ENCODE measurements at places on chromosomes 7 and 10.

DNA sequence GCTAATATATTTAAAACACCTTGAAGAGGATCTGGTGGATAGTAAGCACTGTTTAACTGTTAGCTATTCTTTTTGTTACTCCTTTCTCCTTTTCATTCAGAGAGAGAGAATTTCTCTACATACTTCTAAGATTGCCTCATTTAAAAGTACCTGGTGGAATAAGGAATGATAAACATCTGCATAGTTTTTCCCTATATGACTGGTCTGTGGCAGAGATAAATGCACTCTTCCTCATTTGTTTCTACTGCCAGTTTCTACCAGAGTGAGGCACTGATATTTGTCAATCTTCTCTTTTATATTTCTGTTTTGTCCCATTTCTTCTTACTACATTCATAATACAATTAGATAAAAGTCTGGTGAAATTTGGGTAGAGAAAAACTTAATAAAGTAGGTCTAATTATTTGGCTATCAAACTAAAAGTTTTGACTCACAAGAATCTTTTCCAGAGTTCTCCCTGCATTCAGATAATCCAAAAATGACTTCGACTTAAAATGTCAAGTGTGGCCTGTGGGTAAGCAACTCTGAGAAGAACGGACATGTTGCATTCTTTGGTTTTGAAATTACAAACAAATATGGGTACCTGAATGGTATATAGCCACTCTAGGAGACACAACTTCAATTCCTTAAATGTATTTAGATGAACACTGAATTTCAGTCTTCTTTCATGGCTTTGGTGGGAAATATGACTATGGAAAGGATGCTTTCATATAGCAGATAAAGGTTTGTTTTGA, 38.8 kb downstream of the RNLS start:
- DNase-seq = no peak

GRCh38 chr7:101743995-101744360, 73.4 kb upstream of the CUX1 start:
- no peak for DNase-seq

DNA sequence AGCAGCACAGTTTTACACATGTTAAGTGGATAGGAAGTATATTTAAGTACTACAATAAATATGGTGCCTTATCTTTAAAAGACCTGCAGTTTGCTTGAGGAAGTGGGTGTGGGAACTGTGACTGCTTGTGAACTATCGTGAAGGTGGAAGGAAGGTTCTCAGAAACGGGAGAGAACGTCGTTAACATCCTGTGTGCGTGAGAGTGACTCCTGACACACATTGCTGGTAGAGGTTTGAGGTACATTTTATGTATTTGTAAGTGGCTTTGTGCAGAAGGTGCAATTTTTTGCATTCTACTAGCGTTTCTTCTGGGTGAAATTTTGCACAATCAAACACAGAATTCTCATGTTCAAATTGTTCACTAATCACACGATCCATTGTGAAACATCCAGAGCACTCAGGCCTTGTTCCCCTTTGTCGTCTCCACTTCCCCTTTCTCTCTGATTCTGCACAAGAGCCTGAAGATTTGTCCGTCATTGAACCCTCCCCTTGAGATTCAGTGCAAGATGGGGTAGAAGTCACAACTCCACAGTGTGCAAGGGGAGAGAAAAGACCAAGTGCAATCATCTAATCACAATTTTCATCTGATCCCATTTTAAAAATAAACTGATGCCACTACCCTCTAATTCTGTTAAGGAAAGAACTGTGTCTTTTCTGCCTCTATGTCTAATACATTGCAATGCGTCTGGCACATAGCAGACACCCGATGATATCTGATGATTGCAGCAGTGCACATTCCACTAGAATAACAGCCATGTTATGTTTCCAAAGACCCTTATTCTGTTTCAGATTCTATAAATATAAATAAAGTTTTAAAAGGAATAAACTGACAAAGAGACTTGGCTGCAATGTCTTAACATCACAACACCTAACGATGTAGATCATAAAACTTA, 279.9 kb downstream of the NEBL start:
- no peak for DNase-seq

DNA sequence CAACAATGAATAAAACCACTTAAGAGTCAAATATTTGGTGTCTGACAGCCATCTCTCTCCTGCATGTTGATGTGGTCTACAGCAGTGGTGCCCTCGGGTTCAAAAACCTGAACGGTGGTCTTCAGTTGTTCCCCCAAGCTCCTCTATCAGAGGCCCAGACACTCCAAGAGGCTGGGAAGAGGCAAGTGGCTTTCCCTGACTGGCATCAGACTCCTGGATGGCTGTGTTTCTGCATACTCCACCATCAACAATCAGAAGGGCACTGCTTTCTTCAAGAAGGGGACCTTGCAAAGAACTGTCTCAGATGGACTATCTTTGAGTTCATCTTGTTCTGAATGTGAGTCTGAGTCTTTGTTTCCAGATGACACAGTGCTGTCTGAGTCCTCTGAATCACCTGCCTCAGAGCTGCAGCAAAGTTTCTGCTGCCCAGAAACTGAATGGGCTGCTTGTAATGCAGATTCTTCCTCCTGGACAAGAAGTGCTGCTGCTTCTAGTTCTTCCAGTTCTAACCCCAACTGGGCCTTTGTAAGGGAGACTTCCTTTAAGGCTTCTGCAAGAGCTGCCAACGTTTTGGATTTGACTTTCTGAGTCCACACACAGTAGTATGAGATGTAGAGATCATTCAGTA, 5.9 kb upstream of the SGMS1 start:
- no peak for DNase-seq

GRCh38 chr10:60717852-60718251, 60.4 kb upstream of the CDK1 start:
- no peak for DNase-seq

- no peak for DNase-seq
Measured at GRCh38 chr7:122914812-122915211, 28.6 kb upstream of the CADPS2 start.

DNA sequence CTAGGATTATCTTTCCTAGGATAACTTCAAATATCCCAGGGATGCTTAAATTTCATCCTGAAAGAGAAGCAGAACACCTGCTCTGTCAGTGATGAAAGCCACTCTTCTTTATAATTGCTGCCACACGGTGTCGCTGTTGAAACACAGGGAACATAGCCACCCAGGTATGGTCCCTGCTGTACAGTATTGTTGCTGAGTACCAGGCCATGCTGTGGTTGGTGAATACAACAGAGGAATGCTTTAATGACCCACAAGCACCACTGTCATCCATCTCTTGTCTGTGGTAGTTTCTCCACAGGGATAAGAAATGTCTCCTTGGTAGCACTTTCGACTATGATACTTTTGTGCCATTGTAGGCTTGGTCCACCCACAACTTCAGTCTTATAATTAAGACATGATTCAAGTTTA, 70.6 kb upstream of the STARD3NL start:
- peak; percentile 55 for DNase-seq

DNA sequence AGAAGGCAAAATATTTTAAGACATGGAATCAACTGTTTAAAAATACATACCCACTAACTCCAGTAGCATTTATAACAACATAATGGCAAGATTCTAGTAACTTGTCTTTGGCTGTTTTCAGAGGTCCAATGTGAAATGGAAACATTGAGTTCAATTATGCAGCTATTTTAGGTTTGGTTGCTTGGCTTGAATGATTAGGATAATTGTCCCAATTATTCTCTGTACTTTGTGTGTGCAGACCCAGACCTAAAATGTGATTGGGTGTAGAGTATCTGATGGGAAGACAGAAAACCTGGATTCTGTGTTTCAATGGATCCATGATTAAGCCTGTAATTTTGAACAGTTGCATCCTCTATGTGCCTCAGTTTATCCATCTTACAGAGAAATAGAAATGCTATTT, 392.7 kb upstream of the NFE2L3 start:
- no peak for DNase-seq

GRCh38 chr10:125076121-125076825, 84.1 kb downstream of the CTBP2 start:
- DNase-seq = no peak

GRCh38 chr10:34373211-34373610, 441.9 kb downstream of the PARD3 start:
- no peak for DNase-seq

DNA sequence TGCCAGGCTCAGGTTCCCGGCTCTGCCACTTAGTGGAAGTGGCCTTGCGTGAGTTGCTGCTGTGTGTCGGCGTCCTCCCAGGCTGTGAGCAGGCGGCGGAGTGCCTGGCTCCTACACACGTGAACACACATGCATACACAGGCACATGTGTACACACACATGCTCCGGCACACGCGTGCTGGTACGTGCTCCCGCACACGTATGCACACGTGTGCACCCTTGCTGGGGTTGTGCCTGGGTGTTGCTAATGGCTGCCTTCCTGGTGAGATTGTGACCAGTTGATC, 107.6 kb downstream of the INPP5A start:
- DNase-seq = no peak

DNA sequence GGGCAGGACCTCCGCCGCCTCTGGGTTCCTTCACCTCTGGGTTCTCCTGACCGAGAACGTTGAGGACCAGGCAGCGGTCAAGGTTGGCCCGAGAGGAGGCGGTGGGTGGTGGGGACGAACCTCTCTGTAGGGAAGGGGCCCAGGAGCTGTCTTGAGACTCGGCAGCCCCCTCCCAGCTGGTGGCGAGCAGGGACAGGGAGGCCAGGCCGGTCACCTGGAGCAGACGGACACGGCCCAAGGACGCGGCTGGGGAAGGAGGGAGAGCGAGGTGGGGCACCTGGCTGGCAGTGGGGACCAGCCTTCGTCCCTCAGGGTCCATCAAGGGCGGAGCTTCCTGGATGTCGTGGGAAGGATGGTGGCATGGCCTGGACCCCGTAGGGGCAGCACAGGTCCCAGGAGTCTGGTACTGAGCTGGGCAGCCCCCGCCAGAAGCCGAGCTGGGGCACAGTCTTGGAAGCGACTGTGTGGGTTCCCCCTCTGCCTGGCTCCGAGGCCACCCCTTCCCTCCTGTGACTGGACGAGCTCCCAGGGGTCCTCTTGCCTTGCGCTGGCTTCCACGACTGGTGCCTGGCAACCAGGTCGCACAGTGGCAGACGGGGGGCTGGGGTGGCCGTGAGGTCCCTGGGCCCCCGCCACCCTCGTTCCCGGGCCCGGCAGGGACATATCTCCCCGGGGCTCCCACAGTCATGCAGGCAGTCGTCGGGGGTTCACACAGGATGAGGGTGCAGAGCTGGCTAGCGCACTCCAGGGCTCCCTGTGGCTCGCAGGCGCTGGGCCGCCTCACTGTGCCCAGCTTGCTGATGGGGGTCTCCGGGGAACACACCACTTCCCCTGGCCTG, 89.9 kb downstream of the DNAJB6 start:
- no peak for DNase-seq

DNA sequence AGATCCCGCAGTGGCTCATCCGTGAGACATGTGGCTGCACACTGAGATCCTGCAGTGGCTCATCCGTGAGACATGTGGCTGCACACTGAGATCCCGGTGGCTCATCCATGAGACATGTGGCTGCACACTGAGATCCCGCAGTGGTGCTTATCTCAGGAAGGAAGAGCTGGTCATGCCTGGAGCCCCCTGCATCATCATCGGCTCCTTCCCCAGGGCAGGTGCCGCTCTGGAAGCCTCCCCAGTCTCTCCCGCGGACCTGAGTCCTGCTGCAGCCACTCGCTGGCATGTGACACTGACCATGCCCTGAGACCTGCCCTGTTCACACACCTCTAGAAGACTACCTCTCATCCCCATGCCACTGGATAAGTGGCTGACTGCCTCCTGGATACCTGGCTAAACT, 181.3 kb downstream of the PTPRN2 start:
- no peak for DNase-seq

- DNase-seq = peak; percentile 21
Measured at GRCh38 chr10:88958721-88959120, 6.1 kb upstream of the ACTA2 start.

GRCh38 chr7:66125052-66125694, 10.5 kb downstream of the CRCP start:
- no peak for DNase-seq

- no peak for DNase-seq
Measured at GRCh38 chr7:7989616-7990440, 21.2 kb downstream of the GLCCI1 start.

DNA sequence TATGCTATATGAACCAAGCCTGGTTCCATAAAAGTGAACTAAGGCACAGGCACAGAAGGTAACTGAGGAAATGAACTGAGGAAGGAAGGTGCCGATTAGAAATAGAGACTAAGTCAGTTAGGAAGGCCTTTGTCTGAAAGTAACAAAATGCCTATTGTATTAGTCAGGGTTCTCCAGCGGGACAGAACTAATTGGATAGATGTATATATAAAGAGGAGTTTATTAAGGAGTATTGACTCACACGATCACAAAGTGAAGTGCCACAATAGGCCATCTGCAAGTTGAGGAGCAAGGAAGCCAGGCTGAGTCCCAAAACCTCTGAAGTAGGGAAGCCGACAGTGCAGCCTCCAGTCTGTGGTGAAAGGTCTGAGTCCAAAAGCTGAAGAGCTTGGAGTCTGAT, 13.9 kb upstream of the PLXNA4 start:
- DNase-seq = no peak

GRCh38 chr10:118968482-118968881, 61.0 kb upstream of the NANOS1 start:
- DNase-seq = no peak

- DNase-seq = no peak
Measured at GRCh38 chr10:78755877-78756455, 312.8 kb upstream of the ZMIZ1 start.

DNA sequence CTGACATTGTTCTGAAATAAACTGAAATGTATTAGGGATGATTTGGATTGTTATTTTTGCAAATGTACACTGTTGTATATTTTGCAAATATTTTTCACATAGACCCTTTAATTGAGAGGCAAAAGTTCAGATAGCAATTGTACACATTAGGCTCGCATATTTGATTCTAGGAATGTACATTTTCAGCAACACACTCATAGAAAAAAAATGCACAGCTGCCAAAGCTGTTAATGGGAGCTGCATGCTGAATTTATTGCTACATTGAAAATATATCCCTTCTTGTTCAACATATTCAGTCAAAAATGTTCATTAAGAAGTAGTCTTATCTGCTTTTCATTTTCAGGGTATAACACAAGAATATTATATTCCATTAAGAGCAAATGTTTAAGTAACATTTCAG, 512.9 kb downstream of the ATRNL1 start:
- DNase-seq = no peak

GRCh38 chr7:155533827-155534690, 12.3 kb downstream of the CNPY1 start:
- peak; percentile 67 for DNase-seq

- no peak for DNase-seq
Measured at GRCh38 chr7:38893061-38893460, 15.9 kb downstream of the VPS41 start.

GRCh38 chr7:107666790-107667189, 6.2 kb downstream of the SLC26A4 start:
- no peak for DNase-seq

- DNase-seq = no peak
Measured at GRCh38 chr7:22952306-22953015, 61.5 kb downstream of the HYCC1 start.

DNA sequence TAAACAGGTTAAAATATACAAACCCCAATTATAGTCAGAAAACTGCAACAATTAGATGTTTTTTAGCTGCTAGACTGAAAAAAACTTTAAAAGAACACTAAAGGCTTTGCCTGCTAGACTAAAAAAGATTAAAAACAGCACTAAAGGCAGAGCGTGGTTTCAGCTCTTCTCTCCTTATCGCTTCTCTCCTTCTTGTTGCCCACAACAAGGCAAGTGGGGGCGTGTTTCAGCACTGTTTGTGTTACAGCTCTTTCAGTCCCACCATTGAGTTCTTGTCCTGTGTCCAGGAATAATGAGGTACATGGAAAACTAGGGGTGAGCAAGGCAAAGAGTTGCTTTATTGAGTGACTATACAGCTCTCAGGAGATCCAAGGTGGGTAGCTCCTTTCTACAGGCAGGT, 112.3 kb downstream of the HPSE2 start:
- DNase-seq = no peak

- no peak for DNase-seq
Measured at GRCh38 chr10:108601851-108602250, 1321.5 kb downstream of the XPNPEP1 start.
